NCI-H1048 (cell line): ENCODE measurements at places on chromosomes 7 and 10.

GRCh38 chr10:128500642-128501041 lies 374.4 kb upstream of the MKI67 start:
- no peak for DNase-seq

GRCh38 chr10:44908066-44908749 lies 2.9 kb upstream of the TMEM72 start:
- DNase-seq, result no peak

GRCh38 chr10:121519411-121519810 lies 78.8 kb downstream of the FGFR2 start:
- DNase-seq, result no peak

DNA sequence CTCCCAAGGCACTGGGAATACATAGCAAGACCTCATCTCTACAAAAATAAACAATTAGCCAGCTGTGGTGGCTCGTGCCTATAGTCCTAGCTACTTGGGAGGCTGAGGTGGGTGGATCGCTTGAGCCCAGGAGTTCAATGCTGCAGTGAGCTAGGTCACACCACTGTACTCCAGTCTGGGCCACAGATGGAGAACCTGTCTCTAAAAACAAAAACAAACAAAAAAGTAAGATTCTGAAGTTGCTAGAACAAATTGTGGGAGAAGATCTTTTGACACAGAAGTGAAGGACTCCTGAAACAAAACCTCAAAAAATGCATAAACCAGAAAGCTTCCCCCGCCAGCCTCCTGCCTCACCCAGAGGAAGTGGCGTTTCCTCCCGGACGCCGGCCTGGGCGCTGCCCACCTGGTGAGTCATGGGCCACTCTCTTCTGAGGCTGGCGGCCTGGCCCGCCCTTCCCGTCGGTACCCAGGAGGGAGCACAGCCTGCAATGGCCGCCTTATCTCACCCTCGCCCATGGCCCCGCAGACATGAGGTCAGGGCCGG lies 25.4 kb upstream of the ELN start:
- no peak for DNase-seq

DNA sequence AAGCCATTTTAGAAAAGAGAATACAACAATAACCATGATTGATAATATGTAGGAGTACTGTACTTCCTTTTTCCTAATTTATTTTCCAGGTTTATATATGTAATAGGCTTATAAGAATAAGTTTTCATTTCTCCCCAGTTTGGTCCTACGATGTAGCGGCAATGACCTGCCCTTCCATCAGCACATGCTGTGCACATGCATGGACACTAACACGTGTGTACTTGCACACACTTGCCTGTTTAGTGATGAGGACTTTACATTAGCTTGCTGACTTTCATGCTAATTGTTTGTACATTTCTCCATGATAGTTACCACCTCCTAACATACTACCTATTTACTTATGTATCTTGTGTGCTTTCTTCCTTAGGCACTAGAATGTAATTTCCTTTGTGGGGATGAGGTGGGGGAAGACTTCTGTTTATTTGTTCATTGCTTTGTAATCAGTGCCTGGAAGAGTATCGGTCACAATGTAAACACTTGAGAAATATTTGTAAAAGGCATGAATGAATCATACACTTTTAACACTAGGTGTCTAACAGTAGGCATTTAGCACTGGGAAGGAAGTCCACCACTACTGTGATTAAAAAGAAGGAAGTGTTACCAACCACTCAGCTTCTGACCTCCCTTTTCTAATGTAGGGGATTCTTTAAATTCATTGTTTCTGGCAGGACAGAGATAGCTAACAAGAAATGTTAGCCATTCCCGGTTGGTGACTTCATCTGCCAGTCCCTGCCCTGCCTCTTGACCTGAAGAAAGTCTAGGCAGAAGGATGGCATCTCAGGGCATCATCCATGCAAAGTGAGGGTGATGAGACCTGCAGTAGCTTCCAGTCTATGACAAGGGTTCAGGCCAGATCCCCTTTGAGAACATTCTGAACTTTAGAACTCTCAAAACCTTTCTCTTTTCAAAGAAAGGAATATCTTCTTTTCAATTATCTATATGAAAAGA lies 120.2 kb upstream of the RAB18 start:
- no peak for DNase-seq

- no peak for DNase-seq
Observed at GRCh38 chr7:14294637-14295036, 305.2 kb upstream of the ETV1 start.

- DNase-seq, result no peak
Observed at GRCh38 chr10:13717936-13718772, 131.4 kb downstream of the PRPF18 start.
